ENCODE measurements at places on chromosomes 1 and 21. TPM values are rescaled to one million over a fixed set of nuclear protein-coding genes. Genes with fewer than 3 reads are reported as not detected.

- no peaks in the 10 kb centered on the region for H3K27me3 ChIP-seq
- no peaks in the 10 kb centered on the region for H3K4me1 ChIP-seq
- DNase-seq: no peak
These were observed 14.8 kb upstream of the KIF1B start for GRCh38 chr1:10195570-10195969.

DNA sequence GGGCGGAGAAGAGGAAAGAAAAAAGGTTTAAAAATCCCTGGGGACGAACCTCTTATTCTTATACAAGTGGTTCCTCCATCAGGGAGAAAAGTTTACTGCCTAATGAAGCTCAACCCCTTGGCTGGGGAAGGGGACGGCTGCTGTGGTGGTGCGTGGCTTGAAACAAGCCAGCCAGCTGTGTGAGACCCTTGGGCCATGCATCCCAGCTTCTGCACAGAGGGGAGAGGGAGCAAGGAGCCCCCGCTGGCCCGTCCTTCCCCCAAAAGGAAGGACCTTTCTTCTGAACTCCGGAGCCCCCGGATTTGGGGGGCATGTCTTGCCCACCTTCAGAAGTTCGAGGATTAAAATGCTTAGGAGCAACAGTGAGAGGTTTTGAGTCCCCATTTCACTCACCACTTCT is 67.3 kb downstream of the STUM start:
- H3K4me1 ChIP-seq: no peaks in the 10 kb centered on the region
- no peak overlapping the region for H3K27ac ChIP-seq
- no peaks in the 10 kb centered on the region for H3K36me3 ChIP-seq
- DNase-seq: no peak
- H3K27me3 ChIP-seq: no peaks in the 10 kb centered on the region

GRCh38 chr1:184033711-184034167 is 3.8 kb downstream of the COLGALT2 start:
- DNase-seq: no peak
- no peaks in the 10 kb centered on the region for H3K36me3 ChIP-seq
- H3K4me1 ChIP-seq: no peaks in the 10 kb centered on the region
- H3K4me3 ChIP-seq: no peak overlapping the region

RPTN gene
- not detected for total RNA-seq

AMY2B gene
- 79.0 TPM for total RNA-seq

CFHR3 gene
- not detected for total RNA-seq

SH3GLB1 gene
- total RNA-seq: 63.8 TPM

All from breast epithelium (tissue), 4 donors.